ENCODE measurements at places on chromosomes 7 and 10. TPM values are rescaled to one million over a fixed set of nuclear protein-coding genes. Genes with fewer than 3 reads are reported as not detected.
A peak's percentile ranks its signal among the peaks of the same experiment; 100 is the strongest.

GRCh38 chr10:11163780-11164550 is 146.3 kb downstream of the CELF2 start:
- DNase-seq = no peak

- DNase-seq = no peak
These were observed 29.5 kb upstream of the GJD4 start for GRCh38 chr10:35575640-35576039.

GRCh38 chr10:76970711-76971519 is 666.7 kb downstream of the KCNMA1 start:
- no peak for DNase-seq

The LDB3 gene
- total RNA-seq = 0.03 TPM

DNA sequence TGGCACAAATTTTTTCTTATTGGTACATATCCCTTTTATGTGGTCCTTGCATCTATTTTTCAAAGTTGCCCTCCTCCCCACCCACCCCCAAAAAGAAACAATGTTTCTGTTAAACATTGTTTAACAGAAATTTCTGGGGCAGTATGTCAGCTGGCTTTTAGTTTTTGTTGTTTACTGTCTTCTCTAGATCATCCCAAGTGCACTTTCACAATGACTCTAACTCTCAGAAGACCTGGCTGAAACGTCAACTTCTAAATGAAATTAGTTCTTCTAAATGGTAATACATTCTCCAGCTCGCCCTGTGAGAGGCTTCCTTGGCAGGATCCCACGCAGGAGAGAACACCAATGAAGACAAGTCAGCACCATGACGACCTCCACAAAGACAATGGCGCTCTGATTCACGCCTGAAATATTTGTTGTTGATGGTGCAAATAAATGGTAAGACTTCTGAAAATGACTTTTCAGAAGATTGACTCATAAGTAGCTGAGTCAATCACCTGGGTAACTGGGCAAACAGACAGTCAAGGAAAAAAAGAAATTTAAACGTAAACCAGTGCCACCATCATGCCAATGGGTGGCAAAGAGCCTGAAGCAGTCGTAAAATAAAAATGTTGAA is 293.7 kb downstream of the FZD1 start:
- peak; percentile 92 for DNase-seq

The ANLN gene
- 109 TPM for total RNA-seq

DNA sequence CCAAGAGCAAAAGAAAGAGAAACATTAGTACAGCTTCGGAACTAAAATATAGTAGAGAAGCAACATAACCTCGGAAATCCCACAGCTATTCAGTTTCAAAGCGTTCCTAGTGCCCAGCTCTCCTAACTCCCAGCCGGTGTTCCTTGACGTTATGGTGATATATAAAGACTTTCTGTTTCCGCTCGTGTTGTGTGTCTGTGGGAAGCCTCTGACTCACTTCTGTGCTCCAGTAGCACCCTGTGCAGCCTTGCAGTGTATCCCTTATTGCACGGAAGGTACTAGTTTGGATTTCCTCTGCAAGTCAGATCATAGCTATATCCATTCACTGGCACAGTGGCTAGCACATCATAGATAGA is 535 bp downstream of the ASAH2B start:
- no peak for DNase-seq

DNA sequence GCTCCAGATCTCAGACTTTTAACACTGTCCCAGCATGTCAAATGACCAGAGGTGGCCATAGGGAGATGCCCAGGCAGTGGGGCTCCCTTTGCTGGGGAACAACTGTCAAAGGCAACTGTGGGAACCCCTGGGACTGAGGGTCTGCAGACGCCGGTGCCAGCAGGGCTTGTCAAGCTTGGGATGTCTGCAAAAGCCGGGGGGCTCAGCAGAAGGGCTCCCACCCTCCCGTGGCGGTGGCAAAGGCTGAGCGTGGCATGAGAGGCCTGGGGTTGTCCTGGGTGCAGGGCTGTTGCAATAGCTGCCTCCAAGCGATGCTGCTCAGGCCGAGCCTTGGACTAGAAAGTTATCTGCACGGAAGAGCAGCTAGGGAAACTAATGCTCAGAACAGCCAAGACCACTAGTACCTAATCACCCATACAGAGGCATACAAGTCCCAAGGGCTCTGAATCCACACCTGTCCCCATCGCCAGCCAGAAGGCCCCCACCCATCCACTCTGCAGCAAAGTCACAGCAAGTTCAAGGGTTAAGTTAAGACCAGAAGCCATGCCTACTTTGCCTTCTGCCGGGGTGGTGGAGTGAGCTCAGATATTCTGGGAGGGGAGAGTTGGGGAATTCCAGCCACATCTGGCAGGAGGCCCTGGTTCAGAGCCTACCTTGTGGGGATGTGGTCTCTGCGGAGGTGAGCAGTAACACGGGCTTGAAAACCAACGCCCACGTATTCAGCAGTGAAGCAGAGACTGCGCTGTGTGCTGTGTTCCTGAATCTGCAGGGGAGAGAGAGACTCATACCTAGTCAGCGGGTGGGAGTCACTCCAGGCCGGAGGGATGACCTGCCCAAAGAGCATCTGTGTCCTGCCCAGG is 4.6 kb downstream of the SH2B2 start:
- DNase-seq = no peak

DNA sequence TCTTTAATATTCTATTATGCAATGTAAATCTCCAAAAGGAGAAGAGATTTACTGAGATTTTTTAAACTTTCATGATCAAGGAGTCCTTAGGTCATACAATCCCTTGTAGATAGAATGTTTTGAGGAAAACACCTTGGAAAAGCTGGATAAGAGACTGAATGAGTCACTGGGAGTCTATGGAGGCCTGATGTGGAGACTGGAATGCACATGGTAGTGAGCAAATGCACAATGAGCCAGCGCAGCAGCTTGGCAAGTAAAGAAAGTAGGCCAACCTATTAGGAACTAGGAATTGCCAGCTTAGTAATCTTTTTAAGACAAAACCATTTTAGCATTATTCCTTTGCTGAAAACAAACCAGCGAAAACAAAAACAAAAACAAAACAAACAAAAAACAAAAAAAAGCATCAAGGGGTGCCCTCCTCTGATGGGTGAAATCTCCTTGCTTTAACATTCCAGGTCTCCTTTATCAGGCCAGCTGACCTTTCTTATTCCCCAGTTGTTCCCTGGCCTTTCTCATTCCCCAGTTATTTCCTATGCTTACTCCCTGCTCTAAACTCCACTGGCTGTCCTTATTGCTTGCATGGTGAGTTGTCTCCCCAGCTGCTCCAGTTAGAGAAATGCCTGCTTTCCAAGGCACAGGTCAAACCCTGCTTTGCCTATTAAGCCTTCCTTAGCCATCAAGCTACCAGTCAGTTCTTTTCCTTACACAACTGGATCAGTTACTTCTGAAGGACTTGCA is 135.8 kb downstream of the PLCE1 start:
- no peak for DNase-seq

GRCh38 chr7:103094102-103094501 is 19.2 kb downstream of the ARMC10 start:
- DNase-seq = peak; percentile 19

The CALHM1 gene
- not detected for total RNA-seq

The TMEM270 gene
- not detected for total RNA-seq

GRCh38 chr10:3800586-3800985 is 15.6 kb upstream of the KLF6 start:
- DNase-seq = no peak

DNA sequence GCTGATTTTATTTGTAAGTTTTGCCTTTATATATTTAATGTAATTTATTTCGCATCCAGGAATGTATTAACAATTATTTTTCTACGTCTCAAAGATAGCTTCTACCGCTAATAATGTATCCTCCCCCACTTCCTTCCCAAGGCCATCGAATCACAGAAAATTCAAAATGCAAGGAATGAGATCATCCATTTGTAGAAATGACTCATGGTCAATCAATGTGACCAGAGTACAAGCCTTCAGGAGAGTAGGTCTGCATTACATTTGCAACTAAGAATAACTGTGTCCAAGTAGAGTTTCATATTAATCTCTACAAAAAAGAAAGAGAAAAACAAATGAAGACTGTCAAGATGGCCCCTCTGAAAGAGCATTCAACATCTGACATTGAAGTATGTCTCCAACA is 205.9 kb upstream of the PHF14 start:
- DNase-seq = peak; percentile 11

- no peak for DNase-seq
These were observed 33.4 kb downstream of the ELFN1 start for GRCh38 chr7:1703441-1703840.

The CRYGN gene
- not detected for total RNA-seq

DNA sequence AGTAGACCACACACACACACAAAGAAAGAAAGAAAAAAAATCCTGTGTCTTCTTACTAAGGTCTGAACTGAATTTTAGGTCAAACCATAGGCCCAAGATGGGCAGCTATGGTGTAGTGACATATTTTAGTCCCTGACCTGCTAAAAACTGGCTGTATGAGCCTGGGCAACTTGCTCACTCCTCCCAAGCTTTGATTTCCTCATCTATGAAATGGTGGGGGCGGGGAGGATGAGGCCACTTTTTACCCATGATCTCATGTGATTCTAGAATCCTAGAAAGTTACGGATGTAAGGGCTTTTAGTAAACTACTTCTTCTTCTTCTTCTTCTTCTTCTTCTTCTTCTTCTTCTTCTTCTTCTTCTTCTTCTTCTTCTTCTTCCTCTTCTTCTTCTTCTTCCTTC is 6.1 kb upstream of the CCL24 start:
- no peak for DNase-seq

DNA sequence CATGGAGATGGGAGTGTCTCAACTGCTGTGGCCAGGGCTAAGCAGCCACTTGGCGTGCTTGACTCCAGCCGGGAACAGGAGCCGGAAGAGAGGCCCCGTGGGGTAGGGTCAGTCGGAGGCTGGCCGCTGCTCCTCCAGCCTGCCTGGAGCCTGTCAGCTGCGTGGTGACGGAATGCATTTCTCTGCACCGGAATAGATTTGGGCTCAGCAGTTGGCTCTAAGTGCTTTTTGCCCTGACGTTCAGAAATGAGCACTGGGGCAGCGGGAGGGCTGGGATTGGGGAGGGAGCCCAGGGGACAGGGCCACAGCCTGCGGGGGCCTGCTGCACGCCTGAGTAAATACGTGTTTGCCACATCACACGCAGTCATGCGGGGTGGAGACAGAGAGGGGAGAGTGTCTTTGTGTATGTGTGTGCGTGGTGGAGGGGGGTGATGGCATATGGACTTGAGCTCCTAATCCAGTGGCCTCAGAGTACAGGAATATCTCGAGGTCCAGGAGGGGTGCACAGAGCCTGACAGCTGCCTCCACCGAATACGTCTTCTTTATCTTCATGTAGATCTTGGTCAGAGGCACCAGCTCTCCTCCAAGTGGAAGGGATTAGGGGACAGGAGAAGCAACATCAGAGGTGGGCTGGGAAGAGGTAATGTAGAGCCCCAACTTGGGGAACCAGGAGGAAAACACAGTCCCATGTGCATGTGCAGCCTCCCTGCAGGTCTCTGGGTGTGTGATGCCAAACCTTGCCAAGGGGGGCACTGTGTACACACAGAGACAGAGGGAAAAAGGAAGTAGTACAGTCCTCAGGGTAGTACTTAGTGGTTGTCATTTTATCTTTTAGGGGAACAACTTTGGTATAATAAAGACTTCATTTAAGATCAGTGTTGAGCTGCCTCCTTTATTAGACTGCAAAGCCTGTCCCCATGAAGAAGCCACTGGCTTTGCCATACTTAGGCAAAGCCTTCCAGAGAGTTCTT is 151.4 kb downstream of the CDH23 start:
- DNase-seq = no peak

All from Caki2 (cell line).